Activated T-helper 1 cell treated with anti-CD3 and anti-CD28 coated beads, Interleukin-12 subunit alpha, Interleukin-12 subunit beta, Interleukin-2, Interleukin-4 antibody, amounts not matched to agents 30 ng/mL and 10 ng/mL and 1 ng/mL, durations not matched to agents 14 hours and 24 hours and 36 hours (primary cell): ENCODE measurements at places on chromosomes 7 and 10.

DNA sequence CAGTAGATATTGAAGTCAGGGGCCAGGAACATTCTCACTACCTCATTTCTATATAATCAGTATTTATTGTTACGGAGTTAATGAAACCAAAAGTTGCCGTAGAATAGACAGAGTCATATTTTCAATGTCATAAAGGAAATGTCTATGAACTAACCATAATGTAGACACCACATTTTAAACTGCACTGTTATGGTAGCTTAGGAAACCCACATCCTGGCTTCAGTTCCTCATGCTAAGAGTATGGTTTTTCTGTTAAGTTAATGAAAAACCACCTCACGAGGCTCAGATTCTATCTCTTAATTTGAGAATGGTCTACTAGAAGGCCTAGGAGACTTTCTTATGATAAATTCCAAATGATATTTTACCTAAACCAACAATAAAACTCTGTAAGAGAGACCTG lies 166.5 kb downstream of the TMEM26 start:
- H3K27me3 ChIP-seq = peaks cover 7% of the 10 kb centered on the region
- H3K27ac ChIP-seq = no peak overlapping the region
- H3K4me3 ChIP-seq = no peak overlapping the region

DNA sequence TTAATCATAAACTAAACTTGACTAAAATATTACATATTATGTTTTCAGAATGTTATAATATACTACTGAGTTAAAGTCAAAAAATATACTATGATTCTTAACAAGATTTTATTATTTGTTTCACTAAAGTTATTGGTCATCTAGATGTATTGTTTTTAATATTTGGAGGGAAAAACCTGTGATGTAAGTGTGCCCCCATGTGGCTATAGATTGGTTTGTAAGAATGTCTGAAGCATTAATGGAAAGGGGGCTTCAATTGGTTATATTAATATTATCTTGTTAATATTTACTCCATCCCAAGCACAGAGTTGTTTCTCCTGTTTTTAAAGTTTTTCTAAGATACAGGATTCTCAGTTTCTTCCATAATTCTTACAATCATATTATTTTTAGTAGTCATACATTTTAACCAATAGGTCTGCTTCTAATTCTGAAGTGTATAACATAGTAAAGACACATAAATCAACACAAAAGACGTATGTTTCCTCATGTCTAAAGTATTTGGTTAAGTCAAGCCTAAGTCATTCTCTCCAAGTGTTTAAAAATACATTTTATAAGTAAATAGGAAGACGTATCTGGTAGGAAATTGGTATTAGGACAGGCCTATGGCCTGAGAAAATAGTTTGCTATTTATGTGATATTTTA lies 58.0 kb downstream of the GNAT3 start:
- H3K4me3 ChIP-seq = no peak overlapping the region
- H3K36me3 ChIP-seq = no peaks in the 10 kb centered on the region
- H3K27ac ChIP-seq = no peak overlapping the region
- no peak for DNase-seq

- peak overlapping the region; percentile 26 for H3K4me3 ChIP-seq
- H3K36me3 ChIP-seq = no peaks in the 10 kb centered on the region
- no peaks in the 10 kb centered on the region for H3K4me1 ChIP-seq
- DNase-seq = no peak
- H3K27ac ChIP-seq = no peak overlapping the region
Measured at GRCh38 chr7:150801946-150802771, 1.6 kb downstream of the TMEM176A start.

GRCh38 chr10:63720676-63721075 lies 199.5 kb downstream of the REEP3 start:
- H3K27ac ChIP-seq = no peak overlapping the region
- peaks cover 7% of the 10 kb centered on the region for H3K27me3 ChIP-seq
- DNase-seq = no peak
- H3K36me3 ChIP-seq = no peaks in the 10 kb centered on the region
- no peak overlapping the region for H3K4me3 ChIP-seq
- H3K4me1 ChIP-seq = peaks cover 34% of the 10 kb centered on the region

DNA sequence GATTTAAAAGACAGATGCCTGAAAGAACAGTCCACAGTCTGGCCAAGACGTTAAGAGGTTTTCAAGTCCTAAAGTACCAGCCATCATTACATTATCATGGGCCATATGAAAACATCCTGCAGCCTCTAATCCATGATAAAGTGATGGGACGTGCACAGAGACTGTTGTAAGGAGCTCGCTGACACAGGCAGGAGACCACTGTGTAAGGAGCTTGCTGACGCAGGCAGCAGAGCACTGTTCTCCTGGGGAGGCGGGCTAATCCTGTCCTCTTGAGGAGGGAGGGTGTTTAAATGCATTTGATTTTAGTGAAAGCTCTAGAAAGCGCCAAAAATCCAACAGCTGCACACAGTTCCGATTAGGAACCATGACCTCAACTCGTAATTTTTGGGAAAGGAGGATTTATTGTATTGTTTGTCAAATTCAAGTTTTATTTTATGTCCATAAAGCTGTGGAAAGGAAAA lies 16.9 kb downstream of the SVIL start:
- H3K4me3 ChIP-seq = no peak overlapping the region
- H3K4me1 ChIP-seq = no peaks in the 10 kb centered on the region
- no peaks in the 10 kb centered on the region for H3K36me3 ChIP-seq
- DNase-seq = no peak
- H3K27ac ChIP-seq = no peak overlapping the region
- no peaks in the 10 kb centered on the region for H3K27me3 ChIP-seq

GRCh38 chr10:3579845-3580244 lies 205.2 kb downstream of the KLF6 start:
- peaks cover 10% of the 10 kb centered on the region for H3K4me1 ChIP-seq
- H3K4me3 ChIP-seq = no peak overlapping the region
- no peaks in the 10 kb centered on the region for H3K36me3 ChIP-seq
- no peak for DNase-seq
- no peak overlapping the region for H3K27ac ChIP-seq
- H3K27me3 ChIP-seq = peaks cover 13% of the 10 kb centered on the region

GRCh38 chr10:5492322-5492855 lies 7.0 kb downstream of the CALML5 start:
- DNase-seq = no peak
- H3K36me3 ChIP-seq = no peaks in the 10 kb centered on the region
- H3K27ac ChIP-seq = no peak overlapping the region
- H3K27me3 ChIP-seq = no peaks in the 10 kb centered on the region
- H3K4me1 ChIP-seq = peaks cover 5% of the 10 kb centered on the region

GRCh38 chr7:36348256-36348655 lies 41.4 kb upstream of the ANLN start:
- peaks cover 17% of the 10 kb centered on the region for H3K27me3 ChIP-seq
- no peaks in the 10 kb centered on the region for H3K36me3 ChIP-seq
- no peak overlapping the region for H3K4me3 ChIP-seq
- H3K27ac ChIP-seq = no peak overlapping the region
- H3K4me1 ChIP-seq = no peaks in the 10 kb centered on the region

DNA sequence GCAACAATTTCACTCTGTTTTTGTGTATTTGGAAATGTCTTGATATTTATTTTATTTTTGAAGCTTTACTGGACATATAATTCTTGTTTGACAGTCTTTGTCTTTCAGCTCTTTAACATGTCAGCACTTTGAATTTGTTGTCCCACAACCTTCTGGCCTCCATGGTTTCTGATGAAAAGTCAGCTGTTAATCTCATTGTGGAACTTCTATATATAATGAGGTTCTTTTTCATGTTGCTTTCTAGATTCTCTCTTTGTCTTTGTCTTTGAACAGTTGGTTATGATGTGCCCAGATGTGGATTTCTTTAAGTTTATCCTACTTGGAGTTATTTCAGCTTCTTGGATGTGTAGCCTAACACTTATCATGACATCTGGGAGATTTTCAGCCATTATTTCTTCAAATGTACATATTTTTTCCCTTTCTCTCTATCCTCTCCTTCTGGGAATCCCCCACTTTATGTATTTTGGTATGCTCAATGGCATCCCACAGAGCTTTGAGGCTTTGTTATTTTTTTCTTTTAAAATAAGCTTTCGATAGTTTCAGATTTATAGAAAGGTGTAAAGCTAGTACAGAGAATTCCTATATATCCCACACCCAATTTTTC lies 9.5 kb upstream of the LMTK2 start:
- no peak overlapping the region for H3K4me3 ChIP-seq
- DNase-seq = no peak
- no peak overlapping the region for H3K27ac ChIP-seq
- H3K4me1 ChIP-seq = no peaks in the 10 kb centered on the region
- peaks cover 15% of the 10 kb centered on the region for H3K27me3 ChIP-seq

GRCh38 chr7:98051118-98051744 lies 55.4 kb upstream of the LMTK2 start:
- H3K4me3 ChIP-seq = no peak overlapping the region
- no peak overlapping the region for H3K27ac ChIP-seq
- peaks cover 9% of the 10 kb centered on the region for H3K4me1 ChIP-seq
- peak; percentile 21 for DNase-seq
- no peaks in the 10 kb centered on the region for H3K36me3 ChIP-seq

- H3K4me1 ChIP-seq = no peaks in the 10 kb centered on the region
- DNase-seq = no peak
- no peaks in the 10 kb centered on the region for H3K36me3 ChIP-seq
- peaks cover 35% of the 10 kb centered on the region for H3K27me3 ChIP-seq
- no peak overlapping the region for H3K4me3 ChIP-seq
Measured at GRCh38 chr10:48606530-48607355, 1.9 kb upstream of the ARHGAP22 start.

GRCh38 chr7:26900251-26900650 lies 35.9 kb upstream of the SKAP2 start:
- H3K4me1 ChIP-seq = no peaks in the 10 kb centered on the region
- no peaks in the 10 kb centered on the region for H3K36me3 ChIP-seq
- peaks cover 6% of the 10 kb centered on the region for H3K27me3 ChIP-seq
- H3K4me3 ChIP-seq = no peak overlapping the region
- DNase-seq = no peak

- no peak overlapping the region for H3K27ac ChIP-seq
- H3K4me1 ChIP-seq = peaks cover 10% of the 10 kb centered on the region
- H3K4me3 ChIP-seq = no peak overlapping the region
- peaks cover 1% of the 10 kb centered on the region for H3K27me3 ChIP-seq
- H3K36me3 ChIP-seq = no peaks in the 10 kb centered on the region
Measured at GRCh38 chr7:127485482-127485881, 93.0 kb upstream of the ZNF800 start.

DNA sequence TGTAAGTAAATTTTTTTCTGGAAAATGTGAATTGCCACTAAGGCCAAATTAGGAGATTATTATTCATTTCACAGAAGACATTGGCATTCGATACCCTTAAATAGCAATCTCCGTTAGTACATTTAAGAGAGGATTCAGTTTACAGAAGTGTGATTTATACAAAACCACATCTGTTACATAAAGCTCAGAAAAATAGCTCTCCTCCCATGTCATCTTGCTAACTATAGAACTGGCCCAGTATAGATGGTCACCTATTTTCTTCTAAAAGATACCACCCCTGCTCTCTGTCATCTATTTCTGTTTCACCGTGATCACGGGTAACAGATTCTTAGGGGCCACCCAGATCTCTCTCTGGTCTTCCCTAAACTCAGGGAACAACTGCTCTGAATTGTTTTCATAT lies 119.1 kb downstream of the HIP1 start:
- no peak for DNase-seq
- no peak overlapping the region for H3K4me3 ChIP-seq
- H3K36me3 ChIP-seq = no peaks in the 10 kb centered on the region
- H3K27me3 ChIP-seq = no peaks in the 10 kb centered on the region
- H3K4me1 ChIP-seq = peaks cover 12% of the 10 kb centered on the region

DNA sequence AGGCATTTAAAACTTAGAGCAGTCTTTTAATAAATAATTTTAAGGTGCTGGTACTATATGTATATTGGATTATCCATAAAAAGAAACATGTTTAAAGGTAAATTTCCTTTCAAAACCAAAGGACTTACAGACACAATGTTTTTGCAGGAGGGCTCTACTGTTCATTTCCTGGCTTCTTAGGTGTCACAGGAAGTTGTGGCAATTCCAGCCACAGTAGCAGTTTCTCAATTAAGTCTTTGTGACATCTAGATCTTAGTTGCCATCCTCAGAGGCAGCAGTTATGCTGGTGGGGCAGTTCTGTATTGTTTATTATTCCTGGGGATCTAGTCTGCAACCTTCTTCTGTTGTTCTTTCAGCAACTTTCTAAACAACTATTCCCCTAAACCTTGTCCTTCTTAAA lies 460.1 kb downstream of the MAGI2 start:
- no peak for DNase-seq
- H3K4me3 ChIP-seq = no peak overlapping the region
- H3K27ac ChIP-seq = no peak overlapping the region
- no peaks in the 10 kb centered on the region for H3K4me1 ChIP-seq
- no peaks in the 10 kb centered on the region for H3K27me3 ChIP-seq

DNA sequence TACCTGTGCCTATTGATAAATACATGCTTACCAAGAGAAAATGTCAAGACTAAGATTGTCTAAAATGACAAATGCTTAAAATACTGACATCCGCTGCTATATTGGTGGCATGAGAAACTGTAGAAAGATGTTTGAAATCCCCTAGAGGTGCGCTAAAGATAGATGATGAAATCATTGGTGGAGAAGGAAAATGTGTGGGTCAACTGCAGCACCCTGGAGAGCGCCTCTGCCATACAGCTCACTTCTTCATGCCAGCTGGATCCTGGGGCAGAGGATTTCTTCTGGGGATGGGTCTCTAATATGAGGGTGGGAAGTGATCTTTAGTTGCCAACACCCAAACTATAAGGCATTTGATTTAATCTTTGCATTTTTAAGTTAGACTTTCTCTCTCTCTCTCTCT lies 680.4 kb upstream of the POM121L12 start:
- no peaks in the 10 kb centered on the region for H3K4me1 ChIP-seq
- H3K36me3 ChIP-seq = no peaks in the 10 kb centered on the region
- H3K27me3 ChIP-seq = no peaks in the 10 kb centered on the region
- H3K27ac ChIP-seq = no peak overlapping the region
- H3K4me3 ChIP-seq = no peak overlapping the region

- H3K36me3 ChIP-seq = no peaks in the 10 kb centered on the region
- H3K27ac ChIP-seq = no peak overlapping the region
- H3K27me3 ChIP-seq = peaks cover 2% of the 10 kb centered on the region
Measured at GRCh38 chr10:90779548-90779947, 78.3 kb downstream of the HTR7 start.

DNA sequence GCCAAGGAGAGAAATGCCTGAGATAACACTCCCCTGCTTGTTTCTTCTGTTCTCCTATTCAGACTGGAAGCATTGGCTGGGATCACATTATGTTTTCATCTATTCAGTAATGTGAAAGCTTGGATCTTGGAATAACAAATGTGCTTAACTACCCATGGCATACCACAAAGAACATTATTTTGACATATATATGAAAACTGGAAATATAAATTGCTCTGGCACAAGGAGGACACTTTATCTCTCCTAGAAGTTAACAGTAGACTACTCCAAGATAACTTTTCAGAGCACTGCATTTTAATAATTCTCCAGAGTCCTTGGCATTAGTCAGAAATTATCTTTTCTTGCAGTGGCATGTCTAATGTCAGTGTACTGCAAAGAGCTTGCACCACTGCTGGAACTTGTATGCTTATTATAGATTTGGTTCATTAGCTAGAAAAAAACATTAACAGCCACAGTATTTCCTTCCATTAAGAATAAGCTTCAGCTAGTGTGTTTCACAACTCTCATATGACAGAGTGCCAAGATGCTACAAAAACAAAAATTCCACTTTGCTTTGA lies 169.3 kb upstream of the LRRN3 start:
- no peak overlapping the region for H3K27ac ChIP-seq
- no peak for DNase-seq
- H3K36me3 ChIP-seq = peaks cover 2% of the 10 kb centered on the region
- H3K27me3 ChIP-seq = no peaks in the 10 kb centered on the region
- peaks cover 11% of the 10 kb centered on the region for H3K4me1 ChIP-seq

GRCh38 chr10:71234004-71234894 lies 21.9 kb downstream of the UNC5B start:
- DNase-seq = no peak
- no peaks in the 10 kb centered on the region for H3K36me3 ChIP-seq
- H3K27ac ChIP-seq = no peak overlapping the region
- H3K27me3 ChIP-seq = peaks cover 2% of the 10 kb centered on the region
- H3K4me3 ChIP-seq = no peak overlapping the region
- H3K4me1 ChIP-seq = no peaks in the 10 kb centered on the region
